Coronary artery (tissue), 2 donors: ENCODE measurements at places on chromosomes 2 and 18.

DNA sequence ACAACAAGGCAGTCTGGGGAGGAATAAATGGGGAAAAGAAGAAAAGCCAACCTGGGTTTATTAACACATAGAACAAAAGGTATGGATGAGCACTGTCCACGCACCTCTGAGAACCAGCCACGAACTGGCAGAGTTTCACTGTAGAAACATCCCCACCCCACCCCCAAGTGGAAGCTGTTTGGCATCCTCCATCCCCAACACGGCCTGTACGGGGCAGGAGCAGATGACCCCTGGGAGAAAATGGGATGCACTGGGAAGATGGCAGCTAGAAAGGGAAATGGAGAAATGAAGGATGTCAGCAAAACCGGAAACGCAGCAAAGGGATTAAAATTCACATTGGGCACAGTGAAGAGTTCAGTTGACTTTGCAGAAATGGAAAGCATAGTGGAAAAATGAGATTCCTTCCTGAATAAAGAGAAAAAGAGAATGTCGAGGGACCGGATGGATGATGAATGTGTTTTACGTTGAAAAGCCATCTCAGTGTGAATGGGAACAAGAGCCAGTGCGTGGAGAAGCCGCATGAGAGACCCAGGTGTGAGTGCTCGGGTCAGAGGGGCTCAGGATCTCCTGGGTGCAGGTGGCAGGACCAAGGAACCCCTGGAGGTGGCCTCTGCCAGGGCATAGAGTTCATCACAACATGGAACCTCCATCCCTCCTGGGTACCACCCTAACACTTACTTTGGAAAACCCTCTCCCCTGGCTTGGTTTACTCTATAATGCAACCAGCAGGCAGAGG is 247.0 kb downstream of the ALPK2 start:
- DNase-seq: no peak

DNA sequence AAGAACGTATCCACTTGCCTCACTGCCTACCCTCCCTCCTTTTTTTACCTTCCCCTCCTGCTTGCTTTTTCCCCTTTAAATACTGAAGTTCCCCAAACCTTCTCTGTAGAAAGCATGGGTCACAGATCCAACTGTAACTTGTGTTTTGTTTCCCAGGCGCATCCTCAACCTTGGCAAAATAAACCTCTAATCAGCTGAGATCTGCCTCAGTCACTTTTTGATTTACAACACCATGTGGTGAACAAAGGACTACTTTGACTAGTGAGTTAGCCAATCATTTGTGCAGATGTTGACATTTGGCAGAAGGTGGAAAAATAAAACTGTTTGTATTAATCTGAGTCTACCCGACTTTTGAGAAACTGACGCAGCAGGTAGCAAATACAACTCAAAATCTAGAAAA is 23.3 kb upstream of the MCM6 start:
- no peak for DNase-seq

- no peak for DNase-seq
Observed at GRCh38 chr18:77981874-77982273, 732.2 kb downstream of the GALR1 start.

DNA sequence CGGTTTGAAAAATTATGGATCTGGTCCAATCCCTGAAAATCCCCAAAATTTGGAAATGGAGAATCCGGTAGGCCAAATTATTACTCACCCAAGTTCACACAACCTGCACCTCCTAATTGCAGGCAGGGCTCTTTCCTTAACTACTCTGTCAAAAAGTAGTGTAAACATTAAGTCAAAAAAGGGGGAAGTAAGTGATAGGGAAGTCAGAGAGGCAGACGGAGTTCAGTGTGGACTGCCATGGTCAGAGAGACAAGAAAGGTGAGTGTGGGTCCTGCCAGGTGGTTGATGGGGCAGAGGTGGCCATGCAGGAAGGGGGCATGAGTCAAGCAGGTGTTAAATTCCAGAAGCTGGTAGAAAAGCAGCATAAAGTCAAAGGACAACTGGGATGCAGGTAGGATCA is 104.7 kb upstream of the STPG4 start:
- no peak for DNase-seq

DNA sequence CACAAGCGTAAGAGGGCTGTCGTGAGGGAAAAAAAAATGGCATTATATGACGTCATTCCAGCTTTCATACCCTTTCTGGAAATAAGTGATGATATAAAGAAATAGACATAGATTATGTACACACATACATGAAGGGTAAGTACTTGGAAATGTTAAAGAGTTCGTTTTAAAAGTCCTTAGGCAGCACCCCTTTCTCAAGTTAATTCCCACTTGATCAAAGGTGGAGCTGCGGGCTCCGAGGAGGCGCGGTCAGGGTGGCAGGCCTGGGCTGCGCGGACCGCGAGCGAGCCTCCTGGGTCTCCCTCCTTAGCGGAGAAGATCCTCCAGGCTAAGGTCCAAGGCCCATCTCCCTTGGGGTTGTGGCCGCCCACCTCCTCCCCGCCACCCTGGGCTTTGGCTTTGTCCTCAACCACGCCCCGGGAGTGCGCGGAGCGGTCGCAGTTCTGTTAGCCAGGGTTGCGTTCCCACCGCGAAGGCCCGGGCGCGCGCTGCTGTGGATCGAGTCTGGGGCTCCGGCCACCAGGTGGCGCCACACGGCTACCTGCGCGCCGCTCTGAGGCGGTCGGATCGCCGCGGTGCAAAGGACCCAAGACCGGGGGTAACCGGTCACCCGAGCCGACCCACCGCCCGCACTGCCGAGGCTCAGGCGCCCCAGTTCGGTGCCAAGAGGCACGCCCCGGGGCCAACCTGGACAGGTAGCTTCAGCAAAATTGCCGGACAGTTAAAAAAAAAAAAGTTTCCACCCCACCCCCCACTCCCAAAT is 66.8 kb downstream of the HNRNPLL start:
- no peak for DNase-seq

GRCh38 chr18:24386681-24387080 is 10.9 kb downstream of the OSBPL1A start:
- no peak for DNase-seq
